Stimulated activated CD4-positive, alpha-beta T cell treated with anti-CD3 and anti-CD28 coated beads, TNF-alpha, amount 100 ng/mL, for 24 hours (primary cell): ENCODE measurements at places on chromosomes 6 and 20.

GRCh38 chr6:25550631-25551030 is 101.4 kb upstream of the SCGN start:
- no peak for DNase-seq

DNA sequence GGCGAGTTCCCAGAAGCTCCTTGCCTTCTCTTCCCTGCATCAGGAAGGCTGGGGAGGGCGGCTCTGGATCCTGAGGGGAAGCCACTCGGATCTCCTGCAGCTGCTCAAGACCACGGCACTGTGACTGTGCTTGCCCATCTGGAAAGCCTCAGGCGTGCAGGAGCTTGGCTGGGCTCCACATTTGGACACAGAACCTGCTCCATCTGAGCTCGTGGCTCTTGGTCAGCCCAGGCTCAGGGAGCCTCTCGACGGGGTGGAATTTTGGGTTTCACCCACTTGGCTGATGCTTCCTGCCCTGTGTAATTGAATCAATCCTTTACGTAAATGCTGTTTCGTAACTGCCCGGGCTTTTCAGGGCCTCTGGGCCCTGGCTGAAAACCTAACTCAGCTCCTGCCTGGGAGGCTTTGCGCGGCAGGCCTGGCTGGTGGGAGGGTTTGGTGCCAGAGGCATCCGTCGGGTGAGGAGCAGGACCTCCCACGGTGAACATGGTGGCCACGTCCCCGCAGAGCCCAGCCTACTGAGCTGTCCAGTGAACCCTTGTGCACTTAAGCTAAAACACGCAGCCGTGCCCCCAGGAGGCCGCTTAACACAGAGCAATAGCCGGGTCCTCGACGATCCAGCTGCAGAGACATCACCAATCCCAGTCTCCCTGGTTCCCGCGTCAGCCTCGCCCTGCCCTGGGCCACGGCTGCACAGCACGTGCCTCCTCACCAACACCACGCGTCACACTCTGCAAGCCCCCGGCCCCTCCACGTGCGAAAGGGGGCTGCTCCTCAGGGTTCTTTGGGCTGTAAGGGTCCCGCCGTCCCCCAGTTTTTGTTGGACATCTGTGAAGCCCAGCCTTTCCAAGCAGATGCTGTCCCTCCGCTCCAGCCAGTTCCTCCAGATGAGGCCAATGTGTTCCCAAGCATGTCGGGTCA is 241.0 kb downstream of the DLL1 start:
- DNase-seq, result no peak

- DNase-seq, result no peak
Measured at GRCh38 chr6:158697811-158698210, 48.0 kb downstream of the SYTL3 start.

DNA sequence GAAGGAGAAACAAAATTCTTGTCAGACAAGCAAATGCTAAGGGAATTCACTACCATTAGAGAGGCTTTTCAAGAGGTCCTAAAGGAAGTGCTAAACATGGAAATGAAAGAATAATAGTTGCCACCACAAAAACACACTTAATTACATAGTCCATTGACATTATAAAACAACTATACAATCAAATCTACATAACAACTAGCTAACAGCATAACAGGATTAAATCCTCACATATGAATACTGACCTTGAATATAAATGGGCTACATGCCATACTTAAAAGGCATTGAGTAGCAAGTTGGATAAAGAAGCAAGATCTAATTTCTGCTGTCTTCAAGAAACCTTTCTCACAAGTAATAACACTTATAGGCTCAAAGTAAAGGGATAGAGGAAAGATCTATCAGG is 811.5 kb upstream of the CITED2 start:
- DNase-seq, result no peak

- DNase-seq, result no peak
Measured at GRCh38 chr6:22062807-22063408, 233.9 kb downstream of the PRL start.

DNA sequence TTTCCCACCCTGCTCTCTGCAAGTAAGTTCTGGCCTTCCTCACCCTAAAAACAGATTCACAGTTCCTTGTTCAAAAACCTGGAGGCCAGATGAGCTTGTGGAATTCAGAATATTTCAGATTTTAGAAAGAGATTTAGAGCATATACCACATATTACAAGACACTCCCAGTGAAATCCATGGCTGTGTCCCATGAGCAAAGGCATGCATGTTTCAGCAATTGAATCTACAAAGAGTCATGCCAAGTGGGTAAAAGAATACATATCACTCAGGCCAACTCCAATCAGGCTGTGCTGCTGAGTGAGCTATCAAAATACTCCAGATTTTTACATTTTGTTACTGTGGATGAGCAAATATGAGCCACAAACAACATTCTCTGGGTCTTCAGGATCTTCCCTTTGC is 10.2 kb upstream of the NEDD9 start:
- DNase-seq, result no peak

GRCh38 chr6:2875359-2876191 is 27.5 kb downstream of the SERPINB9 start:
- no peak for DNase-seq

GRCh38 chr6:115365783-115366182 is 694.9 kb downstream of the FRK start:
- no peak for DNase-seq

DNA sequence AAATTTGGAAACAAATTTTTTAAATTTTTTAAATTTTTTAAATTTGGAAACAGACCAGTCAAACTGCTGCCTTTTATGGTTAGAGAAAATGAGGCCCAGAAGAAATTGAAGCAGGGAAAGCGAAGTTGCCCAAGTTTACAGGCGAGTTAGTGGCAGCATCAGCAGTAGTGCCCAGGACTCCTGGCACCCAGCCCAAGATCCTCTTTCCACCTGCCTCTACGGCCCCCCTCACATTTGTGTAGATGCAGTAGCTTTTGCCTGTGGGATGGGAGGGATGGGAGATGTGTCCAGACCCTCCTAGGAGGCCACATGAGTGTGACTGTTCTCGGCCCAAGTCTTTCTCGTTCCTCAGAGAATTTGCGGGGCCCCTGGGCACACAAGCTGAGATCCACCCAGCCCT is 49.8 kb downstream of the HNF4A start:
- no peak for DNase-seq

DNA sequence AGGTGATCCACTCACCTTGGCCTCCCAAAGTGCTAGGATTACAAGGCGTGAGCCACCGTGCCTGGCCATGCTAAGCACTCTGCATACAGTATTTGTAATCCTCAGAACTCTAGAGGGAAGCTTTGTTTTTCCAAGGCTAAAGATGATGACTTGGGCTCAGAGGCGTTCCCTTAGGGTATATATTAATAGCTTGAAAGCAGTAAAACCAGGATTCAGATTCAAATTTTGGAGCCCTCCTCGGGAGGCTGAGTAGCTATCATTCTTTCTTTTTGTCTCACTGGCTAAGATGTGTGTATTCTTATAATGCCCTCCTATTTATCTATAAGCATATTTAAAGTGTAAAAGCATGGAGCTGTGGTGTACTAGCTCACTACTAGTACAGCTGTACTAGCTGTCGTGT is 68.5 kb downstream of the PRPH2 start:
- DNase-seq, result no peak

DNA sequence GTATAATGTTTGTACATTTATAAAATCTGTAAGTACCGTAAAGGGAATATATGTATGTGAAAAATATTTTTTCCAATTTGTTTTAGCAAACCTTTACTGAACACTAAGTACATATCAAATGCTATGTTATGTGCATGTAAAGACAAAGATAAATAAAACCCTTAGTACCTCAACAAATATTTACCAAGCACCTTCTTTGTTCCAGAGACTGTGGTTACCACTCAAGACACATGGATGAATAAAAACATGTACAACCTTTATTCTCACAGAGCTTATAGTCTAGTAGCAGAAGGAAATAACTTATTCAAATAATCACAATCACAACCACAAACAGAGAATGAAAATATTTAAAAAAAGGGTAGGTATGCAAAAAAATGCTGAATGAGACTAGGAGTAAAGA is 17.5 kb downstream of the TMX4 start:
- DNase-seq, result no peak

GRCh38 chr20:9514461-9515213 is at the start of gene LAMP5:
Gene LAMP5, plus strand, starts transcription at chr20:9514590. Its CDS starts 263 bp downstream, at chr20:9514853.
- DNase-seq, result no peak

DNA sequence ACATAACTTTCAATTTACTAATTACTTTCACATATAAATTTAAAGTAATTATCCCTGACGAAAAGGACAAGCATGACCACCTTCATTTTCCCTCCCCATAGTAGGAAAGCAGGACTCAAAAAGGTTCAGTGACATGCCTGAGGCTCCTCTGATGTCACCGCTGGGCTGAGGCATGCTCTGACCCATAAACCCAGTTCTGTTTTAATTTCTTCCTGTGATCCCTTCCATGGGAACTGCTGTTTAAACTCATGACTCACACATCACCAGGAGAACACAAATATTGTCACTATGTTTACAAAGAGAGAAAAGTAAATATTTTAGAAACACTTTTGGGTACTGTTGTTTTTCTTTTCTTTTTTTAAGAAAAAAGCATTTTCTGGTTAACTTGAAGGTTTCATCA is 38.0 kb upstream of the NR2E1 start:
- no peak for DNase-seq

DNA sequence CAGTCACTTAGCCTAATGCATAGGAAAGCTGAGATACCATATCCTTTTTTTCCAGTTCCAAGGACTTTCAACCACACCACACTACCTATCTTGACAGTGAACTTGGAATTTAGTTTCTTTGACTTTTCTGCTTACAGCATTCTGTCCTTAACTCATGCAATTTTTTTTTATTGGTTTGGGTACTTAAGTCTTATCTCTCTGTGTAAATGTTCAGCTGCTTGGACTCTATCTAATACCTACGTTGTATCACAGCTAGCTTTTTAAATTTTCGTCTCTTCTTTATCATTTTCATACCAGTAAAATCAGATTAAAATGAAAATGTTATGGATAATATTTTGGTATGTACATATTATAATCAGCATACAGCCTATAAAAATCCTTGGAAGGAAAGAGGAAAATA is 106.9 kb upstream of the ADGRF1 start:
- no peak for DNase-seq

- DNase-seq, result no peak
Measured at GRCh38 chr6:119148825-119149525, 70.5 kb upstream of the FAM184A start.

DNA sequence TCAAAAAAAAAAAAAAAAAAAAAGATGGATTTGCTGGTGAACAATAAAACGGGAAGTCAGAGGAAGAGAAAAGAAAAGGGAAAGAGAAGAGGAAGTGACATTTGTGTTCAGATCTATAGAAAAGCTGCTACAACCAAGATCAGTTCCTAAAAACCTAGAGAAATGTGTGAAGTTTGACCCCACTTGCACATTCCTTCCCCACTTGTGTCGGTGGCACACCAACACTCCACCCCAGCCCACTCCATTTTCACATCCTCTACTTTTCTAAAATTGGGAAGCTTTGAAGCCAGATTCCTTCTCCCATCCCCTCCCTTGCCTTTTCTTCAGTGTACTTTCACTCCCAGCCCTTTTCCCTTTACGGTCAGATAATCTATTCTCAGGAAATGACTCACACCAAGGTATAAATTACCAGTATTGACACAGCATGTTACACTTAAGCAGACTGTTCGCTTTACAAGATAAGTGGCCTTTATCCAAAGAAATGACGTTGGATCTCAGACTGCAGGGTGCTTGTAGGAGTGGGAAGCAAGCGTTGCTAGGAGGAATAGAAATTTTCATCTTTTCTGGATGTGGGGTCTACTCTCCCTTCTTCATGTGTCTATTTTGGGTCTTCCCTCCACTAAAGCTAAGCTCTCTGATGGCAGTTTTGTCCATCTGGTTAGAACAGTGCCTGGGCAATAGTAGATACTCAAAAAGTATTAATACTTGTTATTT is 92.5 kb upstream of the ADGRF1 start:
- no peak for DNase-seq

DNA sequence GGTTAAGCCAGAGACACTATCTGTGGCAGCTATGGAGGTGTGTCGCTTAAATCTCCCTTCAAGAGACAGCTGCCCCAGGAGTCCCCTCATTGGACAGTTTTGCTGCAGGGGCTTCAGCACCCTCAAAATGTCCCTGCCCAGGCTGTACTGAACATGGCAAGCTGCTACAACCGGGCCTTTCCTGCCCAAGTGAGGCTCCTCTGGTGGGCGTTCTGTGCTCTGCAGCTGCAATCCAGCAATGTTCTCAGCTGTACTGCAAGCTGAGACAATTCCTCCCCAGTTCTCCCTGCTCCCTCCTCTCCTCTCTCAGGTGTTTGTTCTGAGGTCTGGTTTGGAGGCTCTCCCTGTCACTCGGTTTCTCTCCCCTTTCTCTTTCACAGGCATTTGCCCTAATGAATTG is 190.8 kb upstream of the LAMP5 start:
- DNase-seq, result no peak

- no peak for DNase-seq
Measured at GRCh38 chr20:49338061-49338460, 60.2 kb upstream of the ZNFX1 start.

DNA sequence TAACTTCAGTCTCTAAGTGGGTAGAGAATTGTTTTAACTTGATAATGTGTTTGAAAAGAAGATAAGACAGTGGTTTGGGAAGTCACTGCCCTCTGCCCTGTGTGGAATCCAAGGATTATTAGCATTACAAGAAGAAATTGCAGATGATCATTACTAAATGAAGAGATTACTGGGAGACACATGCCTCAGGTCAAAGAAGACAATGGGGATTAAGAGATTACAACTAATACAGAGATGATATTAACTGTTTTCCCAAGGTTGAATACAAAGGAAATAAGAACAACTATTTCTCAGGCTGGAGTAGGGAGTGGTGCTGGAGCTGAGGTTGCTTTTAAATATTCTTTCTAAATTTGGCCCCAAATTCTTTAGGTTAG is 166.0 kb downstream of the TRMT11 start:
- no peak for DNase-seq

DNA sequence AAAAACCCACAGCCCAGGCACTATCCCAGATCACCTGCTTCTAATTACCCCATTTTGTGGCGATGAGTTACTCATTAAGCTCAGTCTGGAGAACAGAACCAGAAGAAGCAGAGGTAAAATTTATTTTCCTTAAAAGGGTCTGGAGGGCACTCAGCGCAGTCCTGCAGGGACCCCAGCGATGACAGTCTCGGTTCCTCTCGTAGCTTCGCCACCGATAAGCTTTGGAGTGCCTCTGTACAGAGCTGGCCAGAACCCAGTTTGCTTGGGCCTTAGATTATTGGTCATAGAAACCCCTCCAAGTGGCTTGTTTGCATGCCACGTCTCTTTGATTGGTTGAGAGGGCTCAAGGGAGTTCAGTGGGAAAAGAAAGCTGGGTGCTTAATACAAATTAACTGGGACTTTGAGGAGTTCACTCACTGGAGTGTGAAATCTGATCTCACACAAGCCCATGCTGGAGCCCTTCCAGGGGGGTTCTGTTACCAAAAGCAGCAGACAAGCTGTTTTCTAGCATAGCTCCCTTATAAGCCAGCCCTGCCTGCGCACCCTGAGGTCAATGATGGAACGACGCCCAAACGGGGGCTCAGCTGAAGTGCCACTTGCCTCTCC is 158.5 kb upstream of the ARID1B start:
- no peak for DNase-seq

DNA sequence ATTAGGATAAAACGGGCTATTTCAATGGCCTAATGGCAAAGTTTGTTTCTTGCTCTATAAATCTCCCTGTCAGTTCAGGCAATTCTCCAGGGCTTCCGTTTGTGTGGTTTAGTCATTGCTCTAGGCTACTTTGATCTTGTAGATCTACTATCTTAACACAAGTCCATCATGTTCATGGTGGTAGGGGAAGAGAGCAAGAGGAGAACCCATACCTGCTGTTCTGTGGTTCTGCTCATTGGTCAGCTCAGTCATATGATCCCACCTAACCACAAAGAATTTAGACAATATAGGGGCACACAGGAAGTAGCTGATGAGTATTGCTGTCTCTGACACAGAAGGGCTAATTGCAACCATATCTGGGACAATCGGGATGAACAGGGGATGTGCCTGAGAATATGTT is 4.9 kb upstream of the DEK start:
- DNase-seq, result no peak
